ENCODE measurements at places on chromosomes 7 and 10.

DNA sequence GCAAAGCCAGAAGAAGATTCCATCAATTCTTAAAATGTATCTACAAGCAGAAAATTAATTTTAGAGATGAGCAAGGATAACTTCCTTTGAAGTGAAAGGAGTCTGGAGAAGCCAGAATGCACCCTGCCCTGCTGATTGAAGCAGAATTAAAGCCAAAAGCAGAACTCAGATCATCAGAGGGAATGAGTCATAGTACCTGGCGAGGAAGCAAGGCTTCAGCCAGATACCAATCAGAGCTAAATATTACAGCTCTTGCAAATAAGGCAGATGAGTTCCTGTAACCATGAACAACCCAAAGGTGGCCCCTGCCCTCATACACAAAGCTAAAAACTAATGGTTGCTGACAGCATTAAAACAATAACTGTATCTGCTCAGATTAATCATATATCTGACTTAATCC lies 10.4 kb downstream of the HTR7 start:
- no peak for DNase-seq

- DNase-seq = no peak
Measured at GRCh38 chr10:103759100-103759781, 96.1 kb downstream of the SH3PXD2A start.

DNA sequence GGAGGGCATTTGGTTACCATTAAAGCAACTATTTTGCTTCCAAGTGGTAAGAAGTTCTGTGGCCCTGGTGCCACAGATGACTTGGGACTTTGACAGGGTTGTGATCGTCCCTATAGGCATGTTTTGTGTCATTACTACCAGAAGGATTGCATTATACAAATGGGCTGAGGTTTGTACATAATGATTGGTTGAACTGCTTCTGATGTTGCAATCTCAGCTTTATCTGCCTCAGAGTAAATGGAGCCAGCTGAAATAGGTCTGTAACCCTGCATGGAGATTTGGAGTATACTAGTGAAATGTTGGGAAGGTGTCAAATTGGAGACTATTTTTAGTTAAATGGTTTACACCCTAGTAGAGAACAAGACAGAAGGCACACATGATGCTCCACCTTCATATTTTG lies 46.1 kb upstream of the SEPTIN7 start:
- DNase-seq = no peak

DNA sequence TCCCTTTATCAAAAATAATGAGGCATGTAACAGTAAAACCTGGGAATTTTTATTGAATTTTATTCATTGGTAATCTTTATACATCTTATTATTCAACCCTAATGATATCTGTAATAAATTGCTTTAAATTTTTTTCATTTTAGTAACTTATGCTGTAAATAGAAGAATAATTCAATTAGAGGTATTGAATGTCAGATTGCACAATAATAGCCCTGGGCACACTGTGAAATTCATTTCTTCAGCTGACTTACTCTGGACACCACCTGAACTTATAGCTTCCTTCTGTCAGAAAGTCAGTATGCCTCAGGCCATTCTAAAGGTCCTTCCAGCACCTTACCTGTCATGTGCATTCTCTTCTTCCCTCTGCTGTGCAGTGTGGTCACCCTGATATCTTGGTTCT lies 59.2 kb downstream of the ADAM22 start:
- no peak for DNase-seq

- no peak for DNase-seq
Measured at GRCh38 chr10:132535065-132535651, 2.4 kb upstream of the INPP5A start.

GRCh38 chr7:28658381-28658780 lies 246.1 kb downstream of the CREB5 start:
- no peak for DNase-seq

DNA sequence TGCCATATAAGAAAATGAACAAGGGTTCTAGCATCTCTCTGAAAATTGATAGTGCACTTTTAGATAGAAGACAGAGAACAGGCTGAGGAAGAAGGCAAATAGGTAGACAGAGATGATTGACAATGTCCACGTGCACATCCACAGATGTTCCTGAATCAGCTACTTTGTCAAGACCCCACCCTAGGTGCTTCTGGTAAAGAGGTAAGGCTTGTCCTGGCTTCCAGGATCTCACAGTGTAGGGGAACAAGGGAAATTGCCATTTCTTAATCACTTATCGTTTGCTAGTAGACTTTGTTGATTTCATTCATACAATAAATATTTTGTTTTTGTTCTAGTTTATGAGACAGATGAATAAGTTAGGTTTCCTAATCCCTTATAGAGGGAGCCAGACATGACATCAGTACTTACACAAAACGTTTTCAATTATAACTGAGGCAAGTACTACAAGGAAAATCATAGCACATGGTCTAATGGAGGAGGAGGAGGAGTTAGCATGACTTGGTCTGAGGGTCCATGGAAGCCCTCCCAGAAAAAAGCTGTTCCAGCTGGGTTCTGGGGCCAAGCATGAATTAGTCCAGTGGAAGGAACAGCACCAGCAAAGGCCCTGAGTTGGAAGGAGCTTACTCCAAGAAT lies 115.9 kb upstream of the ARID5B start:
- no peak for DNase-seq

DNA sequence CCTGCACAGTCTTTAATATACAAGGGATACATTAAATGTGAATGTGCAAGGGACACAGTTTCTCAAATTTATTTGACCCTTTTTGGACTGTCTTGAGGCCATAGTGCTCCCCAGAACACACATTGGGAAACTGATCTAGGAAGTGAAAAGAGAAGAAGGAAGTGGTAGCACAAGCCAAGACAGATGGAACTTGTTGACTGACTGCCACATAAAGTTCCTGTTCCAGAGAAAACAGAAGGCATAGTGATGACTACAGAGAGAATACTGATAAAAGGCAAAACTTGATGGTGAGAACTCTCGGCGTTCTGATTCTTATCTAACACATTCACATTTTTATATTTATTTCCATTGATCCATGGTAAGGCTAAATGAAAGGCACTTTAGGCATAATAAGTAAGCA lies 1216.4 kb downstream of the CNTNAP2 start:
- no peak for DNase-seq

GRCh38 chr7:47826754-47827153 lies 121.5 kb downstream of the PKD1L1 start:
- DNase-seq = no peak

DNA sequence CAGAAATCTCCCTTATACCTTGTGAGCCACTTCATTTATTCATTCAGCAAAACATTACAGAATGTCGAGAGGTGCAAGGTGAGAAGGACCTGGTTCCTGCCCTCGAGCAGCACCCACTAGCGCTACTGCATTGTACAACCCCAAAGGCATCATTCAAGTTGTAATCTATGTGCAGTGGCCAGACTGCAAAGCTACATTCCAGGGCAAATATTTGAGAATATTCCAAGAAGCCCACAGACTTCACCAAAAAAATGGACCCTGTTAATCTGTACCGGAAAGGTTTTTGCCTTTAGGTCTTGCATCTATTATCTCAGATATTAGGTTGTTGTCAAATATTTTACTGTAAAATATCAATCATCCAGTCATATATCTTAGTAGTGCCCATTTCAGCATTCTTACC lies 295.4 kb upstream of the FZD1 start:
- no peak for DNase-seq

- no peak for DNase-seq
Measured at GRCh38 chr10:118340486-118340885, 1.6 kb downstream of the FAM204A start.

GRCh38 chr10:126518218-126519080 lies 130.2 kb upstream of the ADAM12 start:
- no peak for DNase-seq

GRCh38 chr10:112913661-112914287 lies 36.3 kb upstream of the TCF7L2 start:
- DNase-seq = no peak

DNA sequence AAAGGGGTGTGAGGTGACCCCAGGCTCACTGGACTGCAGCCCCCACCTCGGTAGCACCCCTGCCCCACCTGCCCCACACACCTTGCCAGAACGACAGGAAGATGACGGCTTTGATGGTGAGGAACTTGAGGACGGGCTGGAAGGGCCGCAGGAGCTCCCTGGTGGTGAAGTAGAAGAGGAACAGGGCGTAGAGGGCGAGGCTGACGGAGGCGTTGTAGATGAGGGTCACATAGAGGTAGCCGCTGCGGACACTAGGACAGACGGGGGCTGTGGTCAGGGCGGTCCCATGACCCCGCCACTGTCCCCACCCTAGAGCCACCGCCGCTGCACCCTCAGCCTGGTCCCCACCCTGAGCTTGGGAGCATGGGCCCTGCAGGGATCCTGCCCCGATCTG lies 7.6 kb downstream of the TMEM184A start:
- no peak for DNase-seq

- DNase-seq = peak; percentile 90
Measured at GRCh38 chr10:127853868-127854768, 38.6 kb downstream of the CLRN3 start.

DNA sequence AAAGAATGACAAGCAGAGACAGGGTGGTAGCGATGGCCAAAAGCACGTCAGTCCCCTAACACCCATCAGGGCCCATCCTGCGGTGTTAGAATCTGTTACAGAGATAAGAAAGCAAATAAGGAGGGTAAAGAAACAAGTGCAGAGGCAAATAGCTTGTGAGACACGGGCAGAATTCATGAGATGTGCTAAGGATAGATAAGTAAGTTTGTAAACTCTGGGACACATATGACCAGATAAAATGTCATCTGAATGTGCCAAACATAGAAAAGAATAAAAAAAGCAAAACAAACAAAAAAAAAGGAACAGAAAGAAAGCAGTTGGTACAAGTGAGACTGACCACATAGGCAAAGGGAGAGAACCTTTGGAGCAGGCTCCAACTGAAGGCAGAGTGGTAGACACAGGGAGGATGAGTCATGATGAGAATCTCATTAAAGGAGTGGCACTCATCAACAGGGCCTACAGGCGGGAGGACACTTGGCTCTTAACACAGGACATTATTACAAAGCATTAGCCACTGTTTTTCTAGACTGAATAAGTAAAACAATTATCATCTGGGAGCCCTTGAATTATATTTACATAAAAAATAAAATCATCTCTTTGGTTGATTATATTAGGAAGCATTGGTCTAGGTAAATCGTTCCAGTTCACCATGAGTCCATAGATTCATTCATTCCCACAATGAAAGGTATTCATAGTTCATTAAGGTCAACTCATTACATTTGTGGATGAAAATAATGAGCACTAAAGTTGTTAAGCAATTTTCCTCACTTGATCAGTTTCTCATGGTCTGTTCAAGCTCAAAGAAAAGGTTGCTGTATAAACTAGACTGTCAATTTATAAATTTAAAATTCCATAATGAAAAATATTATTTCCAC lies 21.5 kb upstream of the EPHB6 start:
- no peak for DNase-seq

- DNase-seq = peak; percentile 53
Measured at GRCh38 chr7:128020159-128020558, 11.1 kb downstream of the LRRC4 start.

DNA sequence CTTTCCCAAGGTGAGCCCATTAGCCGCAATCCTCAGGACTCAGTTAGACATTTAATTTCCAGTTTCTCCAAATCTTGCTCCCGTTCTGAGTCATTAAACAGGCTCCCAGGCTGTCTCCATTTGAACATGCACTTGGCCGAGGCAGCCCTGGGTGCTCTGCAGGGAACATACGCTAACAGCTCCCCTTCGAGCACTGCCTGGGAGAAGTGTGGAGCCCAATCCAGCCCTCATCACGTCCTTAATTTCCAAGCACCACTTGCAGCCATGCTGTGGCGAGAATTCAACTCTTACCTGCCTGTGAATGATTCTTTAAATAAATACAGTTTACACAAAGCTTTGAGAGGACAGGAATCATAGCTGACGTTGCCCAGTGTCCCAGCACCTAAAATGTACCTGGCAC lies 218.2 kb downstream of the CCSER2 start:
- DNase-seq = no peak

DNA sequence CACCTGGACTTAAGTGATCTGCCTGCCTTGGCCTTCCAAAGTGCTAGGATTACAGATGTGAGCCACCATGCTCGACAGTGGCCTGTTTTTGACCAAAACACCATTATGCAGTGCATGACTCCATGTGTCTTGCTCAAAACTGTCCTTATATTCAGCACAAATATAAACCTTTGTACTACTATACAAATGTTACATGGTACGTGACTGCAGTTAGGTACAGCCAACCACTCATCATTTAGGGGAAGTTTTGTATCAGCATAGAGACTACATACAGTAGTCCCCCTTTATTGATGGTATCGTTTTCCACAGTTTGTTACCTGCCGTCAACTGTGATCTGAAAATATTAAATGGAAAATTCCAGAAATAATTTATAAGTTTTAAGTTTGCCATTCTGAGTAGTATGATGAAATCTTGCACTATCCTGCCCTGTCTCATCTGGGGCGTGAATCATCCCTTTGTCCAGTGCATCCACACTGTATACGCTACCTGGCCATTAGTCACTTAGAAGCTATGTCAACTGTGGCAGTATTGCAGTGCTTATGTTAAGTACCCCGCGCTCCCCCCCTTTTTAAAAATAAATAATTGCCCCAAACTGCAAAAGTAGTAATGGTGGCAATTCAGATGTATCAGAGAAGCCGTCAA lies 23.3 kb upstream of the ZNF282 start:
- DNase-seq = no peak

DNA sequence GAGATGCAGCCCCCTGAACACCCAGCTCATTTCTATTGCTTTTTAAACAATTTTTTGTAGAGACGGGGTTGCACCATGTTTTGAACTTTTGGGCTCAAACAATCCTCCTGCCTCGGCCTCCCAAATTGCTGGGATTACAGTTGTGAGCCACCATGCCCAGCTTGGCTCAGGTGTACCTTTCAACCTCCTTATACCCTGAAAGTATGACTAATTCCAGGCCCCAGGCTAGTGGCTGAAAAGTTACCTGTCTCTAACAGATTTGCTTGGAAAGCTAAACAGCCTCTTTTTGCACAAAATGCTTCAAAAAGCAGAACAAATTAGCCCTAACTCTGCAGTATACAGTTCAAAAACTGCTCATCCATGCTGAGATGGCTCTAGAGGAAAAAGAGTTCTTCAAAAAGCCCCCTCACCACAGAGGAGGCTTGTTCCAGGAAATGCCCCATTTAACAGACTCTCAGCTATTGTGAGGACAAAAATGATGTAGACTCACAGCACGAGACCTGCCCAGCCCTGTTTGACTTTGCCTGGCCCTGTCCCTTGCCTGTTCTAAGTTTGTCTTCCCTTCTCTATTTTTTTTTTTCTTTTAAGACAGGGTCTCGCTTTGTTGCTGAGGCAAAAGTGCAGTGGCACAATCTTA lies 13.4 kb upstream of the AP1S1 start:
- DNase-seq = no peak
